Activated naive CD8-positive, alpha-beta T cell treated with anti-CD3 and anti-CD28 coated beads, Interleukin-2, amount 10 ng/mL, durations not matched to agents 7 days and 5 days (primary cell): ENCODE measurements at places on chromosomes 5 and 9.

GRCh38 chr5:134133188-134133994 is 18.9 kb downstream of the TCF7 start:
- peak; percentile 34 for DNase-seq

- DNase-seq: no peak
Observed at GRCh38 chr5:161547406-161547737, 847 bp upstream of the GABRB2 start.

- DNase-seq: peak; percentile 65
Observed at GRCh38 chr5:473551-474192, 30.7 kb downstream of the EXOC3 start.

GRCh38 chr5:169025491-169025890 is 275.4 kb downstream of the SLIT3 start:
- no peak for DNase-seq

GRCh38 chr5:33524476-33524875 is 83.7 kb downstream of the TARS1 start:
- DNase-seq: no peak
